Stimulated activated CD4-positive, alpha-beta T cell treated with anti-CD3 and anti-CD28 coated beads, Interleukin-15, amount 100 ng/mL, for 48 hours (primary cell): ENCODE measurements at places on chromosomes 6 and 20.

DNA sequence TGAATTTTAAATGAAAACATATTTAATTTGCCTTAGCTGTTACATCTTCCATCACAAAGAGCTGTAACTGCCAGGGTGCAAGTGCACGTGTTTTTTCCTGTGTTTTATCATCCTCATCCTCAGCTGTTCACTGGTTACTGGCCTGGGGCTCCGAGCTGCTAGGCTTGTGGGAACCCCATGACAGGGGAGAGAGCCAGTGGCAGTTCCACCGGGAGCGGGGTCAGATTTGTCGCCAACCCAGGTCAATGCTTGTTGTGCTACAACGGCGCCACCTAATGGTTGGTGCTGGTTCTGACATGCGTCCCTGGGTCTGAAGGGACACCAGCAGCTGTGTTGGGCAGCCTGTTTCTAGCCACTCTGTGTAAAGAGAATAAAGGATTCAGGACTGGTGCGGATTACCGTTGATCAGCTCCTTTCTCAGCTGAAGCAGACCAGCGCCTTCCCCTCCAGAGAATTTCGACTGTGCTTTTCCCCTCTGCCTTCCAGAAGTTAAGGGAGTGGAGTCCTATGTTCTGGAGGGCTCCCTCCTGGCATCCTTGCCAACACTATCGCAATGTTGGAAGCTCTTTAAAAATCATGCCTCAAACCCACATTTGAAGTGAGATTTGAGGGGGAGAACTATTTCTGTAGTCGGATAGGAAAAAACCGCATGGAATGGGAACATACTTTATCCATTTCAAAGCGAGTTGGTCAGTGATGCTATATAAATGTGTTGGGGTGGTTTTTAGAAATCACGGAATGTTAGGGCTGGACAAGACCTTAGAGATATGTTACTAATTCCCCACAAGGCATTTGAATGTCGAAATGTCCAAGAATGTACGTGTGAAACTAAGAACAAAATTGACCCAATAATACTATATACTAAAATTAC lies 32.1 kb downstream of the SUMO4 start:
- peak; percentile 89 for DNase-seq

- DNase-seq: no peak
Observed at GRCh38 chr6:7058250-7058923, 49.4 kb upstream of the RREB1 start.

DNA sequence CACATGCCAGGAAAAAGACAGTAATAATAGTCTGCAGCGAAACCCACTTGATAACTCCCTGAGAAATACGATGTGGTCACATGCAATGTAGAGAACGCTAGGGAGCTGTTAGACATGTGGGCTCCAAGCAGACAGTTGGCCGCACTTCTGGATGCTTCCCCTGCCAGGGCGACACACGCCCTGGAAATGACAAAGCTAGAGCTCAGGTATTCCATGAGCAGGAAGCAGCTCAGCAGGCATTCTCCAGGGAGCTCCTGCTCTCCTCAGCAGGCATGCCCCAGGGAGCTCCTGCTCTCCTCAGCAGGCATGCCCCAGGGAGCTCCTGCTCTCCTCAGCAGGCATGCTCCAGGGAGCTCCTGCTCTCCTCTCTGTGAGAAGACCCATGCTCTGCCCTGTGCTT lies 52.4 kb upstream of the NXT1 start:
- DNase-seq: no peak

GRCh38 chr6:816510-817084 lies 123.7 kb upstream of the EXOC2 start:
- peak; percentile 59 for DNase-seq

DNA sequence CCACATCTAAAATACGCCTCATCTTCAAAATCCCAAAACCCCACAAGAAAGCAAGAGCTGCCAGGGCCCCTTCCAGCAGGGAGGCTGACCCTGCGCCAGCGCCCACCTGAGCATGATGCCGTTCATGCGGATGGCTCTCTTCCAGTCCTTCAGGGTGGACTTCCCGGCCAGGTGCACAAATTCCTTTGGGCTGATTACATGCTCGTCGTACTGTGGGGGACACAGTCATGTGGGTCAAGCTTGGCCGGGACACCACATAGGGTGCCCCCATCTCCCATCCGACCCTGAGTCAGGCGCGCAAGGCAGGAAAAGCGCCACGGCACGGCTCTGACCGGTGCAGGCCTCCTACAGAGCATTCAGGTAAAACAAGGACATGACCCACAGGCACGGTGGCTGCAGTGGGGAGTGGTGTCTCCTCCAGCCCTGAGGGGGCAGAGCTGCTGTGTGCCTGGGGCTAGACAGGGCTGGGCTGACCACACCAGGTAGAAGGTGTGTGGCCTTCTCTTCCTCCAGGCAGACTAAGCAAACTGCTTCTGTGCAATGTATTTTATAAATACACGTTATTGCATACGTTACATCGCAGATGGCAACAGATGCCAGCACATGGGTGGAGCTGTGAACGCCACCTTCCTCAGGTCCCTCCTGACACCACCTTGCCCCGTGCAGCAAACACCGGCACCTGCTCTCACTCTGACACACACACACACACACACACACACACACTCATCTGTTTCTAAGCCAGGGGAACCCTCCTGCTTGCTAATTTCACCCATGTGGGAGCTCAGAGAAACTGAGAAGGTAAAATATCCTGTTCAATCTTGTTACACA lies 23.8 kb upstream of the HELZ2 start:
- no peak for DNase-seq

DNA sequence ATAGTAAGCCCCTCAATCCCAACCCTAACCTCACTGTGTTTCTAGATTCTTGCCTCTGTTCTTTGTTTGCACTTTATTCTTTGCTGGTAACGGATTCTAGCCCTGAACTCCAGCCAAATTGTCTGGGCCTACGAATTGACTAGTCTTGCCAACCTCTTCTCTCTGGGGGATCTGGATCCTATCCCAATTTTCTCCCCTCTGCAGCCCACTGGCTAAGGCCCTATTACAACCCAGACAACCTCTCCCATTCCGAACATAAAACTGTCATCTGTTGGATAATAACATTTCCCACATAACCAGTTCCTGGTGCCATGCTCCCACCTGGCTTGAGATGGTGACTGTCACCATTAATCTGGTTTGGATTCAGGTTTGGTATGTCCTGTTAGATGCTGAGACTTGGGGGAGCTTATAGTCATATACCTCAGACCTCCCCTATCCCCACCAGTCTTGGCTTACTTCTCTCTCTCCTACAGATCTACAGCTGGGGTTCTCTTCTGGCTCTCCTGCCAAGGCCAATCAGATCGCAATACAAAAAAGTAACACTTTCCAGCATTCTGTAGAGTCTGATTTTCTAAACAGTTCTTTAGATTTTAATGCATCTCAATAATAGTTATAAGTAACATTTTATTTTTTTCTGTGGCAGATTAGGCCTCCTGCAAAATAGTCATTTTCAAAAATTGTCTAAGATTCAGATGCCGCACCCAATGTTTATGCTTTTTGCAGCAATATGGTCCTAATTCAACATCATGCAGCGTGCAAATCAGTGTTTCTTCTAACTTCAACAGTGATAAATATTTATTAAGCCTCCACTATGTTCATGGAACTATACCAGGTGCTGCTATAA lies 29.8 kb upstream of the AHI1 start:
- DNase-seq: no peak

- no peak for DNase-seq
Observed at GRCh38 chr6:11992086-11992485, 20.0 kb upstream of the HIVEP1 start.

GRCh38 chr6:46502486-46503119 lies 11.4 kb upstream of the RCAN2 start:
- DNase-seq: no peak

GRCh38 chr20:23244156-23244915 lies 106.3 kb upstream of the NXT1 start:
- DNase-seq: no peak

- DNase-seq: no peak
Observed at GRCh38 chr6:51846531-51846930, 240.9 kb downstream of the PKHD1 start.

GRCh38 chr6:154558984-154559383 lies 48.5 kb upstream of the CNKSR3 start:
- DNase-seq: no peak
